ENCODE measurements at places on chromosomes 5 and 9.

GRCh38 chr5:81177061-81177460 is 56.1 kb upstream of the CKMT2 start:
- DNase-seq, result no peak

- DNase-seq, result no peak
These were observed 17.5 kb downstream of the CAPSL start for GRCh38 chr5:35920890-35921289.

GRCh38 chr5:980001-980588 is 28.5 kb upstream of the NKD2 start:
- no peak for DNase-seq

DNA sequence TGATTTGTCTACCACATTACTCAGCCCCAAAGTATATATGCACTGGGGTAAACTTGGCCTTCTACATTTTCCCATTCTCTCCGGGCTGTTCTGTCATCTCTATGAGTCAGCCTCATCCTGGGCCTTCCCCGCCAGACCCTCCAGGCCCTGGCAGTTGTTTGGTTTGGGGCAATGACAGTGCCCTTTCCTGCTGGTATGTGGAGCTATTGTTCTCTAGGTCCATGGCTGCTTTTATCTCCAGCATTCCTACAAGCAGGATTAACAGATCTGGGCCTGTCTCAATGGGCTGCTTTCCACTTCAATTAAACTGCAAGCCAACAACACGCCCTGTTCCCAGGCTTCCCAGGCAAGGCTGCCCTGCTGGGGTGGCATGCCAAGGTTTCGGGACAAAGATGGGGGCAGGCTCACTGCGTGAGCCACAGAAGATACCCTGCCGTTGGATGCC is 136.4 kb downstream of the SLIT3 start:
- DNase-seq, result no peak

GRCh38 chr5:133147815-133148567 is 96.2 kb downstream of the HSPA4 start:
- no peak for DNase-seq

- peak; percentile 80 for DNase-seq
These were observed 78.7 kb downstream of the NRG2 start for GRCh38 chr5:139964266-139964993.

GRCh38 chr5:43061352-43062075 is 21.4 kb upstream of the ANXA2R start:
- no peak for DNase-seq

DNA sequence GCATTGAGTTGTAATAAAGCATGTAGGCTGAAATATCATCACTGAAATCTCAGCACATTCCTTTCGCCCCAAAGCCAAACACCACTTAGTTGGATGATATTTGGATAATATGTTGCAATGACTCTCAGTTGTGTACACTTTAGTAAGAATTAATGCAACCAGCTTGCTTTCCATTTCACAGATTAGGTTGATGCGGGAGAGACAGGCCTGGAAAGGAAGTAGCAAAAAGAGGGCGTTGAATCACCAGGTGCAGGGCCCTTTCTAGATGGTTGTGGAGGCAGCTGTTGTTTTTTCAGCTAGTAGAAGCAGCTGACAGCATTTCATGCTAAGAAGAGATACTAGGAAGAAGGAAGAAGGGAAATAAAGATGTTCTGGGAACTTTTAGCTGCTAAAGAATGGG is 30.9 kb downstream of the DMRT3 start:
- no peak for DNase-seq

DNA sequence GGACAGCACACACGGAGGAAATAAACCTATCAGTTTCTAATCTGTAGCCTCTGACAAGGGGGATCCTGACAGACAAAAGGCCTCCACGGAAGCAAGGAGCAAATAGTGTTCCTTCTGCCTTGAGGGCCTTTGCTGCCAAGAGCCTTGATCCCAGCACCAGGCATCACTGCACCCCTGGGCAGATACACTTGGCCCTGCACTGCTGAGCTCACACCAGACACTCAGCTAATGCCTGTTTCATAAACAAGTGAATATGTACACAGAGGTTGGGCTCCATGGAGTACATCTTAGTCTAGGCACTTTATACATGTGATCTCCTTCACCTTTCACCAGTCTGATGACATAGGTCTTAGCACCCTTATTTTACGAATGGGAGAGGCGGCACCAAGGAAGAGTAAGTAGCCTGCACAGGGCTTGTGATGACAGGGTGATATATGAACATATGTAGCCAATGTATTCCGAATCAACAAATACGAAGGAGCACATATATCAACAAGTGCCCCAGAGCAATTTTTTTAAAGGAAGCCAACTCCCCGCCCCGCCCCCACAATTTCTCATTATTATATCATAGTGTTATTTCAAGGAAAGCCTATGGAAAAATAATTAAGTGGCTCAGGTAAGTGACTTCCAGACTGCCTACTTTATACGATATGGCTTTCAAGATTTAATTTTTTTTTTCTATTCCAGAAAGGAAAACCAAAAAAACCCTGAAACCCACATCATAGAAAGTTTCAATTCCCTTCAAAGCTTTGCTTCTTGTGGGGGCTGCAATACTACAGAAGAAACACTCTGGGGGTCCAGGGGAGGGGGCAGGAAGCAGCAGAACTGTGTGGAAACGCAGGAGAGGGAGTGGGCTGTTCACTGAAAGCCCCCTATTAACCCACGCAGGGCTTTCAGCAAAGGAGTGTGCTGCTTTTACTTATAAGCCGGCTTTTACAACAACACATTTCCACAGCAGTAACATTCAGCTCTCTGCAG is 32.0 kb downstream of the CDC14B start:
- DNase-seq, result no peak

DNA sequence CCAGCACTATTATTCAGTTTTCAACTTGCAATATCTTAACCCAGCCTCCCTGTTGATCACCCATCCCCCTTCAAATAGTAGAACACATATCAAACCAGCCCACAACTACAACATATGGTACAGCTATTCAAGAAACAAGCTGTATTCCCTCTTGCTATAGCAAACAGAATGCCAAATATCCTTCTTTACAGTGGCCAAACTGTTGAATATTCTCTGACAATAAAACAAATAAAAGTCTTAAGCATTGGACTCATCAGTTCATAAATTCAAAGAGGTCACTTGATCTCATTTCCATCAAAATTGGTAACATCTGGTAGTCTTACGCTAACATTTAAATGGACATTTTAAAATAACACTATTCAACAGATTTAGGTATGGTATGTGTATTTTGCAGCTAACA is 350.8 kb downstream of the EFNA5 start:
- DNase-seq, result no peak

DNA sequence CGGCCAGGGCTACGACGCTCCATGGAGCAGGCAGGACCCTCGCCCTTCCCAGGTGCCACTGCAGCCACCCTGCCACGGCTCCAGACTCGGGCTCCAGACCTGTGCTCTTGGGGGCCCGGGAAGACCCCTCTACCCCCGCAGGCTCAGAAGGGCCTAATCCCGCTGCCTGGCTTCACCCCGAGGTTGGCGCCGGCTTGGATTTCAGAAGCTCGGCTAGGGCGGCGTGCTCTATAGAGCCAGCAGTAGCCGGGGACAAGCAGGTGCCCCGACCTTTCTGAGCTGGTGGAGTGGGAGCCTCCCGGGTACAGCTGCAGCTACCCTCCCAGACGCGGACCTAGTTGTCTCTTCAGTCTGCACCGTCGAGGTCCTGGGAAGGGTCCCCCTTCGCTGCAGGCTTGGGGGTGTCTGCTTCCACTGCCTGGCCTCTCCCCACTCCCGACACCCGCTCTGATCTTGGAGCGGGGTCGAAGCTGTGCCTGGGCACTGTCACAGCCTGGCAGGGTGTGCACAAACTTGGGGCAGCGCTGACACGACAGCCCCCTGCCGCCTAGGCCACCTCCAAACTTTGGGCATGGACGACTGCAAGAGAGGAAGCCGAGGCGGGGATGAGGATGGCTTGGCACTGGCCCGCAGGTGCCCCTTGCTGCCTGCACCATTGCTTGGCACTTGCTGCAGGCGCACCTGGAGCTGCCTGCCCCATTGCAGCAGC is 1366.1 kb upstream of the CDH9 start:
- DNase-seq, result no peak

- DNase-seq, result no peak
These were observed 1.3 kb downstream of the TMEM268 start for GRCh38 chr9:114612272-114612923.

DNA sequence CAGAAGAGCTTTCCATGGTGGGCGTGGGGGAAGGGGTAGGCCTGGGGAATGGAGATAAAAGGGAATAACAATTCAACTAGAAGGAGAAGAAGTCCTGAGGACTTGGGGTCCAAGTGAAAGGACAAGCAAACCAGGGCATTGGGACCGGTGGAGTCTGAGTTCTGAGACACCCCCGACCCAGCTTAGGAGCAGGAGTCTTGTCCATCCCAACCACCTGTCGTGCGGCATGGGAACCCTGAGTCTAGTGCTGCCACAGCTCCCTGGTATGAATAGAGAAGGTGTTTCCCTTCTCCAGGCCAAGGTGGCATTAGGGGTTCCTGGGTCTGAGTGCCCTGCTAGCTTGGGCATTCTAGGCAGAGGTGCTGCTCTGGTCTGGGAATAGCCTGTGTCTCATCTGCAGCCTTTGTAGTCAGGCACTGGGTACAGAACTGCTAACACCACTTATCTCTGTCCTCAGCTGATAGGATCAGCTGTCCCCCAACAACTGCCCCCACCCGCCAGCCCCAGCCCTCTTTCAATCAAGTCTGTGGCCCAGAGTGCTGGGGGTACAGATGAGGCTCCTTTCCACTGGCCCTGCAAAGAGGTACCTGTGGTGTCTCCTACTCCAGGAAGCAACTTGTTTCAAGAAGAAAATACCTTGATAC is 9.9 kb downstream of the HNRNPAB start:
- DNase-seq, result no peak

- DNase-seq, result peak; percentile 48
These were observed 124.3 kb downstream of the MRPS30 start for GRCh38 chr5:44932922-44933585.

- no peak for DNase-seq
These were observed at the start of gene PLEKHG4B for GRCh38 chr5:91556-92263. Gene PLEKHG4B, plus strand, starts transcription at chr5:92168. Its CDS starts 64 bp downstream, at chr5:92232.
